Fibroblast of upper back skin (primary cell): ENCODE measurements at places on chromosomes 7 and 10.

- DNase-seq: no peak
Observed at GRCh38 chr7:155643804-155644177, 670 bp upstream of the RBM33 start.

DNA sequence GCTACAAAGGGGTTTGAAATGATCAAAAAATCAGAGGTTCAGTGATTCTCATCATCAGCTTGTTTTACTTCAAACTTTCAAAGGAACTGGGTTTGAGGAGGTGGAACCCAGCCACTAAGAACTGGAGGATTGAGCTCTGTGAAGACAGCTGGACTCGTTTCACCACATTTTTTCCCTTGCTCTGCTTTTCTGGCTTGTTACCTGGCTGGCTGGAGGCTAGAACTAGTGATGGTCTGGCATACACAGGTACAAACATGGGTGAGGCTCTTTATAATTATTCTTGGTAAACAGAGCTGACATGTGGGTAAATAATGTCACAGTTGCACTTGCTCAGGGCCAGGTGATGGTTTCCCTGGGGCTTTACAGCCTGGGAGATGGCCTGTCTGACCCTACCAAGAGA, 352.5 kb downstream of the FGFR2 start:
- no peak for DNase-seq

- peak; percentile 56 for DNase-seq
Observed at GRCh38 chr10:22489467-22489866, 144.2 kb downstream of the SPAG6 start.

GRCh38 chr10:81019029-81019890, 481.6 kb downstream of the SH2D4B start:
- DNase-seq: peak; percentile 62

- peak; percentile 72 for DNase-seq
Observed at GRCh38 chr10:109939315-109939961, 16.1 kb upstream of the XPNPEP1 start.

DNA sequence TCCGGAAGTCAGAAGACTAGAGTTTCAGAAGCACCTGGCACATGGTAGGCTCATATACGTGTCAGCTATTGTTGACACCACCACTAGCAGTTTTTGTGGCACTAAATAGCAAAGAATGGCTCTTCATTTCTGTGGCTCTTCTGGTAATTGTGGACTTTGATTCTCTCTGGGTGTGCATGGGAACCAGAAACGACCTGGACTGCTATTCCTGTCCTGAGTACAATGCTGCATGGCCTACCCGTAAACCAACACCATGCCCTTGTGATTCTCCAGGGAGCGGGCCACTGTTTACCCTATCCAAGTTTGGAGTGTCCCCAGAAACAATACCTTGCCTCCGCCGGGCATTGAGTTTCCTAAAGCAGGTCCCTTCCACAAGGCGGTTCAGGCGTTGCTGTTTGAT, 162.9 kb upstream of the AOAH start:
- DNase-seq: no peak

DNA sequence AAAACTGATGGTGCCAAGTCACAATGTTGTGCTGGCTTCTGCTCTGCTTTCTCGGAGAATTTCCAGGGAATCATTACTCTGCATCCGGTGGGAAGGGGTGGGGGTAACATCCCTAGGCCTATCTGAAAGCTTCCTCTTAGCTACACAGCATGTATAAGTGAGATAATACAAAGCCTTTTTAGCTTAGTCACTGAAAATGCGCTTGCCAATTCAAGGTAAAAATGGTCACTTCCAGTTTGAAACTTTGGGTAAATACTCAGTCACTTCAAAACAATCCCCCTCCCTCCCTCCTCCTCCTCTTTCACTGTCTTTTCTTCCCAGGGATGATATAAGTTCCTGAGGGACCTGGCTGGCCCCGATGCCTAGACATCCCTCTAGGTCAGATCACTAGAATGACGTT, 57.3 kb upstream of the APBB1IP start:
- no peak for DNase-seq

- no peak for DNase-seq
Observed at GRCh38 chr7:158816995-158817394, 12.3 kb downstream of the ESYT2 start.

DNA sequence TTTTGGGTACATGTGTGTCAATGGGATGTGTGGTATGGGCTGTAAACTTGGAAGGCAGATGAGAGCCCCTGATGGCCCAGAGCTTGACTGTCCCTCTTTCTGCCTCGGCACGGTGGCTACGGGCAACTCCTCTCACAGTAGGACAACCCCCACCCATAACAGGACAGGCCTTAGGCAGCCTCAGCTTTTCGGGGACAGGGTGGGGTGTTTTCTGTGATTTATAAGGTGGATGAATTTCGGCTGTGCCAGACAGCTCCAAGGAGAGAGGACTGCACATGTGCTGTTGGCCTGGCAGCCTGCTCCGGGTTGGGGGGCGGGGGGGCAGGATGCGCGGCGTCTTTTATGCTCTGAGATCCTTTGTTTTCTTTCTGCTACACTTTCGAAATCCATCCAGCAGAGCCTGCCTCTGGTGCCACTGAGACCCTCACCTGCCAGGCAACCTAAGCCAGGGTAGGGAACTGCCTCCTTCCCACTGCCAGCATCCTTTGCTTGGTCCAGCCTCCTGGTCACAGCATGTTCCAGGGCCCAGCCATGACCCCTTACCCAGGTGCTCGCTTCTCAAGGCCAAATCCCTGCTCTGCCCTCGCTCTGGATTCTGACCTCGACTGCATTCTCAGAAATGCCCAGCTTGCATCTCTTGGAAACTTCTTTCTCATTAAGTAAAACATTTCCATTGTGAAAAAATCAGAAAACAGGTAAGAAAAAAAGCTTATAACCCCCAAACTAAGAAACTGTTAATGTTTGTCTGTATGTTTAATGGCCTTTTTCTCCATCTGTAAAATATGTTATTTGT, 15.4 kb upstream of the BTBD16 start:
- DNase-seq: no peak

DNA sequence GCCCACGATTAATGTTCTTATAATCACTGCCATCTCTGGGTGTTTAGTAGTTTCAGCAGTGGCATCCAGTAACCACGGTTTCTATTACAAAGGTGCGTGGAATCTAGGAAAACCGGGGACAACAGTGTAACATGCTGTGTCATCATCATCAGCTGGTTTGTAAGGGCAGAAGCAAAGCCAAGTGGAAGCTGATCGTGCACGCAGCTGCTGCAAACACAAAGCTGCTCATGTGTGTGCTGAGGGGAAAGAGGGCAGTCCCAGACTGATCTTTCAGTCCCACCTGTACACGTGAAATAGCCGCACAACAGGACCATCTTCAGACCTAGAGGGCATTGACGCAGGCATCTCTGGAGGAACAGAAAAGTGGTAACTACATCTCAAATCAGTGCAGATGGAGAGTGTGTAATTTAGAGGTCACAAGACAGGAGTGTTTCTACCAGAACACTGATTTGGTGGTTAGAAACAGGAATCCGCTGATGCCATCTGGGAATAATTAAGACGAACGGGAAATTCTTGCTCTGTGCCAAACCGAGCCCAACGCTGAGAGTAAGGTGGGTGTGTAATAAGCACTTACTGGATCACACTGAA, 13.4 kb downstream of the ANKRD16 start:
- DNase-seq: peak; percentile 93

GRCh38 chr7:28107960-28108359, 72.6 kb downstream of the JAZF1 start:
- peak; percentile 12 for DNase-seq

- DNase-seq: no peak
Observed at GRCh38 chr10:129518793-129519192, 51.8 kb downstream of the MGMT start.

- DNase-seq: peak; percentile 65
Observed at GRCh38 chr7:132575419-132575981, 770 bp downstream of the PLXNA4 start.

DNA sequence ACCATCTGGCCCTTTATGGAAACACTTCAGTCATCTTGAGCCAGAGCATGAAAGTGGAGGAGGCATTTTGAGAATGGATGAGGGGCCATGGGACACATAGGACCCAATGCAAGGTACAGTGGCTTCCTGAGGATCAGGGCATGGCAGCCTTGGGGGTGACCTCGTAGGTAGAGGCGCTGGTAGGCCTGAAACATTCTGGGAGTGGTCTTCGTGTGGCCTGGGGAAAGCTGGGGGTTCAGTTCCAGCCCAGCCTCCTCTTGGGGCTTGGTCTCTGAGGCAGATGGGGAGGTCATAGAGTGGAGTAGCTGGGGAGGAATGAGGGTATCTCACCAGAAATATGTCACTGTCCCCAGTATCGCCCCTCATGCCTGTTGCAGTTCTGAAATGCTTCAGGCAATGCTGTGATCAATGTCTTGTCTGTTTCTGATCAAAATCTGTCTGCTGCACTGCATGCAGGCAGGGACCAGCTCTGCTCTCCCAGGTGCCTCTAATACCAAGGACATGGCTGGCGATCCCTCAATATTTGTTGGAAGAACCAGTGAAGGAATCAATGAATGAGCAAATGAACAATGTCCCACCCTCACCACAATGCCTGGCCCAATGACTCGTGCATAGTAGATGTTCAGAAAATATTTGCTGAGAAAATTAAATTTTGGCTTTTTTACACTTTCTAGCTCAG, 90.9 kb downstream of the CHST15 start:
- no peak for DNase-seq

DNA sequence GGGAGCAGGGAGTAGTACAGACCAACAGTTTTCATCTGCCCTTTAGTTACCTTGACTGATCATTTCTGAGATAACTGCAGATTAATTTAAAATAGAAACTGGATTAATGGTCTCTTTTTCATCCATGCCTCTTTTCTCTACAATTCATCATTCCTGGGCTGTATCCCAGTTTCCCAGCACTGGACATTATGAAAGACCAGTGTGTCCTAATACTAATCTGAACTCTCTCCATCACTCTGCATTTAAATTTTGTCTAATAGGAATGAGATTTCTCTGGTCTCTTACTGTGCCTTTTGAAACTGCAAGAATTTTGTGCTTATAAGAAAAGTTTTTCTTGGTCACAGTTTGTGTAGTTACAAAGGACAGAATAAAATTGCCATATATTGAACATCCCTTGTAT, 12.7 kb downstream of the PLEKHA8 start:
- DNase-seq: no peak

- no peak for DNase-seq
Observed at GRCh38 chr10:26911811-26912461, 51.2 kb upstream of the ABI1 start.

DNA sequence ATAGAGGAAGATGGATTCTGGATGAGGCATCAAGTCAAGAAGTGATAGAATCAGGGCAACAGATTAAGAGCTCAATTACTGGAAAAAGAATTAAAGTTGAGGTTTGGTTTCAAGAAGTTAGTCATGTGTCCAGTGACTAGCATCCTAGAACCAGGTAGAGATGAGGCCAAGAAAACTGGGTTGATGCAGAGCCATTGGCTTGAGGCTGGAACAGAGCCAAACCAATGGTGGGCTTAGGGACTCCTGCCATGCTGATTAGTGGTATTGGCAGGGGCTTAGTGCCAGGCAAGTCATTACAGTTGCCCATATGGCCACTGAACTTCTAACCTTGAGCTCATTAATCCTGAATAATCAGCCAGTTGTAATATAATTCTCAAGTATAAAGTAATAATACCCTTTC, 18.5 kb downstream of the ZNF277 start:
- no peak for DNase-seq

DNA sequence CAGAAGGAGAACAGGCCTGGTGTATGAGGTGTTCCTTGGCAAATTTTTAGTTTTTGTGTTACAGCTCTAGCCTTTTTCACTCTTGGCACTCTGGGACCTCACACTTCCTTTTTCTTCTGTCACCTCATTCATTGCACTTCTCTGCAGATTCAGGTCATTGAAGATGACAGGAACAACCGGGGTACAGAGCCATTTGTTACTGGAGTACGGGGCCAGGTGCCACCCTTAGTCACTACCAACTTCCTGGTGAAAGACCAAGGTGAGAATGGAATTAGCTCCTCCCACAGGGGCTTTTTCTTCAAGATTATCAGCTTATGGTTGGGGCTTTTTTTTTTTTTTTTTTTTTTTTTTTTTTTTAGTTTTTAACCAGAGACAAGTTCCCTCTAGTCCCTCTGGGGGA, 18.5 kb upstream of the CHCHD1 start:
- DNase-seq: no peak

GRCh38 chr10:620417-620816, 69.1 kb downstream of the DIP2C start:
- DNase-seq: no peak

DNA sequence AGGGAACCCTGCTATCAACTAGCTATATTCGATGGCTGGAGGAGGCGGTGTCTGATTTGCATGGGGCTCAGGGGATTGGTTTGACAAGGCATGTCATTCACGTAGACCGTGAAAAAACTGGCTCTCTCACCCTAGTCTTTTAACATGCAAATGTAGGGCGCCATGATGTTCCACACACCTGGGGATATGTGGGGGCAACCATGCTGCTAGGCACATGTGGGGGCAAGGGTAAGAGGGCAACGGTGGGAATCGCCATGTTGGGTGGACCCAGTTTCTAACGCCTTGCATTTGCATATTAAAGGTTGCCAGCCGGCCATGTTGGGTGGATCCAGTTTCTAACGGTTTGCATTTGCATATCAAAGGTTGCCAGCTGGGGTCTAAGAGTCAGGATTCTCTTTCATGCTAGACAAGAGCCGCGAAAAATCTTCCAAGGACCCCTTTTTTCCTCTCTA, 419.2 kb upstream of the NFE2L3 start:
- no peak for DNase-seq

DNA sequence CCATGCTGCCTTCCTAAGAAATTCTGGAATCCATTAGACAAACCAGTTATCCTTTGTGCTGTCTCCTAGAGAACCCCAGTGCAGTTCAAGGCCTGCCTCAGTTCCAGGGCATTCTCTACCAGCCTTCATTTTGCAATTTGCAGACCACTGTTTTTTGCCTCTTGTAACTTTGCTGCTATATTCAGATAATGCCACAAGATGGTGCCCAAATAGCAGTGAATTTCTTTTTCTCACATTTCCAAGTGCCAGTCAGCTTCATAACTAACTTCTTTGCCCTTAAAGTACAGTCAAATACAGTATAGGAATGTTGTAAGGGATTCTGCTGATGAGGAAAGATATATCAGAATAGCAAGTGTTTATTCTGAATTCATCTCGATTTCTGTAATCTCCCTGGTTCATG, 25.2 kb downstream of the LOXL4 start:
- DNase-seq: peak; percentile 48

GRCh38 chr10:71725998-71726579, 6.5 kb upstream of the C10orf105 start:
- peak; percentile 19 for DNase-seq

DNA sequence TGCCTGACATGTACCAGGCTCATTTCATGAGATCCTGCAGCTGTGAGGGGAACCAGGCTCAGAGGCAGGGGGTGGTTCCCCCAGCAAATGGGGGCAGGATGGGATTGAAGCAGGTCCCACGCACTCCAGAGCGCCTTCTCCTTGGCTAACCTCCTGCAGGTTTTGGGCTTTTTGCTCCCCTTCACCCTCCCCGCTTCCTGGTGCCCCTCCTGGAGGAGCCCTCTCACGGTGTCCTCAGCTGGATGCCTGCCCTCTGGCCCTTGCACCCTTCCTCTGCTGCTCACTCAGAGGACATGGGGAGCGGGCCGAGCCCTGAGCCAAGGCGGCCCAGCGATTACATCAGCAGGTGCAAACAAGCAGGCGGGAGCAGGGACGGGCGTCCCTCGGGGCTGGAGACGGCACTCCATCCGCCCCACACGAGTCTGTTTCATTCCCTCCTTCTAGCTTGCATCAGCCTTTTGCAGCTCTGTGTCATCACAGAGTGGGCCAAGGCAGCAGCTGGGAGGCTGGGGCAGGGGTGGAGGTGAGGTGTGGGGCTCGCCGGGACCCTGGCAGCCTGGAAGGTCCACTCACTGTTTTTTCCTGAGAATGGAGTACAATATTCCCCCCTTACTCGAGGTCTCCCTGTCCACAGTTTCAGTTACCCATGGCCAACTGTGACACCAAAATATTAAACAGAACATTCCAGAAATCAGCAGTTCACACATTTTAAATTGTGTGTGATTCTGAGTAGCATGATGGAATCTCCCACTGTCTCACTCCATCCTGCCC, 52.7 kb upstream of the SLC29A3 start:
- DNase-seq: peak; percentile 97
